ENCODE measurements at places on chromosomes 3 and 15. TPM values are rescaled to one million over a fixed set of nuclear protein-coding genes. Genes with fewer than 3 reads are reported as not detected.

Gene PCOLCE2
- polyA plus RNA-seq: not detected

Gene TMEM212
- polyA plus RNA-seq: 0.14 TPM

DNA sequence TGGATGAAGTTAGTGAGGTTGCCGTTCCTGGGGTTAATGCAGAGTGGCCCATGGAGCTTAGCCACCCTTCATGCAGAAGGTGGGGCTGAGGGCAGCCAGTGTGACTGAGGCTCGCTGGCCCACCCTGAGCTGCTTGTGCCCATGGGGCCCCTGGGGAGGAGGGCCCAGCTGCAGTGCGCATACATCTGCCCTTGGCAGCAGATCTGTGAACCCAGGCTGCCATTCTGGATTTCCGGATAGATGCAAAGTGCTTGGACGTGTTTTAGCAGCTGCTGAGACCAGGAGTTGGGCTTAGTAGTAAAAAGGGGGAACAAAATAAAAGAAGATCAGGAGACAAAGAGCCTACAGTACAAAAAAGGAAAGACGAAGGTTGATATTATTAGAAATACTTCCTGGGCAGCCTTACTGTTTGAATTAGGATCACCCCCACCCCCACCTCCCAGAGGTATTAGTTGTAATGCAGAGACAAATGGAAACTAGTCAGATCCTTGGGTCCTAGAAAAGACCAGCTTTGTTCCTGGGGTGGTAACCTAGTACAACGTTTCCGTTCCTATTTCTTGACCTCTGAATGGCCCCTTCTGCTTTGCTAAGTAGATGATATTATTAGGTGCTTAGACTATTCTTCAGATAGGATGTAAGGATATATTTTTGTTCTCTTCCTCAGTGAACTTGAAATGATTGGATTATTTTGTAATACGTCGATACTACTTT is 70.2 kb downstream of the IGF1R start:
- no peaks in the 10 kb centered on the region for H3K27me3 ChIP-seq
- no peaks in the 10 kb centered on the region for H3K36me3 ChIP-seq
- no peak overlapping the region for H3K4me3 ChIP-seq
- H3K4me1 ChIP-seq: peaks cover 8% of the 10 kb centered on the region
- no peak for DNase-seq

DNA sequence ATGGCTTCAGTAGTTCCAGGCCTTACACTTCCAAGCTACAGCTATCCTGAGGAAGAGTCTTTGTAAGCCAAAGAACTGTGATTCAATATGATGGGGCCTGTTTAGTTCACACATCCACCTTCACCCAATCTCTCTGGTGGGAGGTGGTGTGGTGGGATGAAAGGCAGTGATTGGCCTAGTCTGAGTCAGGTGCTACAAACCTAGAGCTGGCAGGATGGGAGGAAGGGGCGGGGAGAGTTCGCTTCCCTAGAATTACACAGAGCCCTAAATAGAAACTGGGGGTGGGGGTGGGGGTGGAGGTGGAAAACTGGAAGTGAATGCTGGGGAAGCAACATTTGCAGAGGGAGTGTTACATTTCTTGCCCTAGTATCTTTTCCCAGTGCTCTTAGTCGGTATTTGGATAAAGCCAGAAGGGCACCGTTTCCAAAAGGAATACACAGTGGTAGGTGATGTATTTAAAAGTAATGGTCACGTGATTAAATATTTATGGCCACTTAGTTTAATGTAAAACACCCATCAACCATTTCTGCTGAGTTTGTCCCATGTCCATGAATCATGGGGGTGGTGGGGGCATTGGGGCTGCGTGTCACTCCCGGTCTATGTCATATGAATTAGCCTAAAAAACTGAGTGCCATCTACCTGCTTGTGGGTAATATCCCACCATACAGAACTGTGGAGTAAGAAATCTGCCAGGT is 247.6 kb upstream of the PROK2 start:
- no peaks in the 10 kb centered on the region for H3K27me3 ChIP-seq
- H3K4me1 ChIP-seq: no peaks in the 10 kb centered on the region
- DNase-seq: no peak
- no peak overlapping the region for H3K27ac ChIP-seq

DNA sequence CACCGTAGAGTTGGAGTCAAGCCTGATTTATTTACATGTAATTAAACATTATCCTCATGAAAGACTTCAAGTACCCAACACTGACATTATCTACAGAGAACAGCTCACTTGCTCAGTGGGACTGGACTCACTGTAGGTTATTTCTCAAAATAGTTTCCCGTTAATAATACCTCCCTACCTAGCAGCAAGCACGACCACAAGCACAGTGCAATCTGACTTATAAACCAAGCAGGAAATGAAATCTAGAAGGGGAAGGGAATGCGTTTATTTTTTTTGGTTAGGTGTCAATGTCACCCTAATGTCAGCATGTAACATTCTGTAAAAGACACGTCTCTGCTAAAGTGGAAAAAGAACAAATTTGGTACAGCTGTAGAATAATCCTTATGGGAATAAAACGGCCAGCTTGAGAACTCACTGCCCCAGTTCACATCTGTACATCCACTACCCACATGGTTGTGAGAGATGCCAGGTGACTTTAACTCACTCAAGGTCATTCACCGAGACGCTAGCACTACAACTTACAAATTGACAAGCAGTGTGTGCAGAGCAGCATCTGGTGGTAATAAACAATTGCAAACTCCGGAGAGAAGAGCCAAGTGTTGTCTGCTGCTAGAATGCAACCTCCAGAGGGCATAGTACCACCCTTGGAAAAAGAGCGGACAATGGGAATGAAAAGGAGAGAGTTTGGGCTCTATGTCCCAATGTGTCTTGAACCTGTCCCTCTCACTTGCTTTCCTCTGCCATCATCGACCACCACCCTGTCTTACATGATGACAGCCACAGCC is 242.5 kb downstream of the CADPS start:
- H3K36me3 ChIP-seq: no peaks in the 10 kb centered on the region
- H3K27ac ChIP-seq: no peak overlapping the region
- DNase-seq: no peak
- peaks cover 14% of the 10 kb centered on the region for H3K27me3 ChIP-seq
- no peaks in the 10 kb centered on the region for H3K4me1 ChIP-seq

DNA sequence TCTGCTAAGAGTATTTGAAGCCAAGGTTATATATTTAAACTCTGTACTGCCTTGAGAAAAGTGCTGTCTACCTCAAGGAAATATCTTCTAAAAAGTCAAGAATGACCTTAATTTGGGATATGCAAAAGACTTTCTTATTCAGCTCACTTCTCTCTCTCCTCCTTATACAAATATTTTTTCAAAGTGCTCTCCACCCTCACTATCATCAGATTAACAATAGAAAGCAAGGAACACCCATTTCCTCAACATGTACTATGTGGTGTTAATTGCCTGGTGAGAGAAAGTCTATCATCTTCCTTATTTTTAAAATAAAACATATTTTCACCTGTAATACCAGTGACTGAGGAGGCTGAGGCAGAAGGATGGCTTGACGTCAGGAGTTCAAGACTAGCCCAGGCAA is 44.4 kb upstream of the RSL24D1 start:
- H3K27ac ChIP-seq: no peak overlapping the region
- no peaks in the 10 kb centered on the region for H3K36me3 ChIP-seq
- no peaks in the 10 kb centered on the region for H3K27me3 ChIP-seq

DNA sequence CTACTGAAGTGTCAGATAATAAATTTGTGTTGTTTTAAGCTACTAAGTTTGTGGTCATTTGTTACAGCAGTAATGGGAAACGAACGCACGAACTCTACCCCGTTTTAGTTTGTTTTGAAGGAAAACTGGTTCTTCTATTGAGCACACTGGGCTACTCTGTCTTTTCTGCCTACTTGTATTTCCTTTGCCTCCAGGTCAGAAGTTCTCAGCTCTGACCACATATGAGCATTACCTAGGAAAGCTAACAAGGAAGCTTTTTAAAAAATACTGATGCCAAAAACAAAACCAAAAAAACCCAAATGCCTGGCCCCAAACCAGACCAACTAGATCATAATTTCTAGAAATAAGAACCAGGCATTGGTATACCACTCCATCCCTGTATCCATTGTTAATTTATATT is 156.6 kb upstream of the TNIK start:
- H3K4me3 ChIP-seq: no peak overlapping the region
- peaks cover 25% of the 10 kb centered on the region for H3K36me3 ChIP-seq
- no peak overlapping the region for H3K27ac ChIP-seq
- no peaks in the 10 kb centered on the region for H3K4me1 ChIP-seq
- H3K27me3 ChIP-seq: no peaks in the 10 kb centered on the region
- no peak for DNase-seq

DNA sequence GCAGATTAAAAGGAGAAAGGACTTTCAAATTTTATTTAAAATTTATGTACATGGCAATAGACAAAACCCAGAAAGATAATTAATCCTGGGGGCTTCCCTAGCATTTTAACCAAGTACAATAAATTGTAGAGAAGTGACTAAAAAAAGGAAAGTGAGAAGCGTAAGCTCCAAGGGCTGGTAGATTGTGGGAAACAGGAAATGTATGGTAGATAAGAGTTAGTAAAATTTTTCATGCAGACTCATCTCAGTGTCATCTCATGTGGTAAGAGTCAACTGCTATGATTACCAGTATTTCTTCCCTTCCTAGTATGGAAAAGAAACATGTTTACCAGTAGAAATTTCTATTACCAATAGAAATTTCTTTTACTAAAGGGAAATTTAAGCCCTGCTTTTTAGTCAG is 464.3 kb upstream of the AGTR1 start:
- H3K27me3 ChIP-seq: no peaks in the 10 kb centered on the region
- DNase-seq: no peak
- no peak overlapping the region for H3K4me3 ChIP-seq
- H3K36me3 ChIP-seq: no peaks in the 10 kb centered on the region
- H3K4me1 ChIP-seq: no peaks in the 10 kb centered on the region

GRCh38 chr3:196868297-196868661 is 559 bp downstream of the SENP5 start:
- peak overlapping the region; percentile 91 for H3K4me3 ChIP-seq
- peak overlapping the region; percentile 73 for H3K27ac ChIP-seq
- H3K27me3 ChIP-seq: no peaks in the 10 kb centered on the region
- DNase-seq: no peak
